Cortex of kidney (tissue), 1 donor: ENCODE measurements at places on chromosomes 4 and X.

- DNase-seq = no peak
Measured at GRCh38 chr4:70930530-70931256, 28.5 kb downstream of the MOB1B start.

GRCh38 chrX:131235768-131236545 lies 53.1 kb downstream of the IGSF1 start:
- no peak for DNase-seq

DNA sequence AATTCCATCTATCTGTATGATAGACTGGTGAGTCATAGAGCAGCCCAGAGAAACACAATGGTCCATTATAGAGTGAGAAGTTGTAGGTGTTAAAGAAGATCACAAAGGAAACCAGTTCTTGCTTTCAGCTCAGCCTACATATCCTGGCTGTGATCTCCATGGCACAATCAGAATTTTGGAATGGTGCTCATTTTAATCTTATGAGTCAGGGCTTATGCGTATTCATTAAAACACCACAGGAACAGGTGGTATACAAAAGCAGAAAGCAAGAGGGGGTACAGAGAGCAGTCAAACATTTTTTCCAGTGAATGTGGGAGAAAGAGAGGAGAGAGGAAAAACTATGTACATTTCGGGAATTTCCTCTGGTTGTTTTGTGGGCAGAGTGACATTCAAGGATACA lies 126.9 kb downstream of the MFAP3L start:
- no peak for DNase-seq

GRCh38 chr4:101458914-101459313 lies 111.6 kb upstream of the PPP3CA start:
- no peak for DNase-seq

GRCh38 chr4:32031026-32031425 lies 1310.9 kb downstream of the PCDH7 start:
- DNase-seq = no peak

GRCh38 chr4:151569650-151570049 lies 160.7 kb downstream of the FHIP1A start:
- DNase-seq = no peak

DNA sequence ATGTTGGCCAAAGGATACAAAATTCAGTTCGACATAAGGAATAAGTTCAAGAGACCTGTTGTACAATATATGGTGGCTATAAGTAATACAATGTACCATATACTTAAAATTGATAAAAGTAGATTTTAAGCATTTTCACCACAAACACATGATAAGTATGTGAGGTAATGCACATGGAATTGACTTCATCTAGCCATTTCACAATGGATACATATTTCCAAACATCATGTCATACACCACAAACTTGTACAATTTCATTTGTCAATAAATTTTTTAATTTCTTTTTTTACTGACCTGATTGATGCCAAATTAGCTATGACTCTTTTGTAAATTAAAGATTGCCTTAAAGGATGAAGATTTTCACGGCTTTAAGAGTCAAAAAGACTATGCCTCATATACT lies 103.1 kb upstream of the VCX2 start:
- no peak for DNase-seq

DNA sequence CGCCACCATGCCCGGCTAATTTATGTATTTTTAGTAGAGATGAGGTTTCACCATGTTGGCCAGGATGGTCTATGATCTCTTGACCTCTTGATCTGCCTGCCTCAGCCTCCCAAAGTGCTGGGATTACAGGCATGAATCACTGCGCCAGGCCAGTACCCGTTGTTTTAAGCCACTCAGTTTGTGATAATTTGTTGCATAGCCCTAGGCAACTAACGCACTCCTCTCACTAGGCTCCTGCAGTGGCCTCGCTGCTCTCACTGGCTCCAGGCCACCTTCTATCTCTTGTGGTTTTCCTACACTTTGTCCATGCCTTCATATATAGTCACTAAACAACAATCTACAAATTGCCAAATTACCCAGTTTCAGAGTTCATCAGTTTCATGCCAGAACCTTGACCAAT lies 58.1 kb downstream of the DCHS2 start:
- DNase-seq = no peak

GRCh38 chr4:152189451-152190179 lies 346.3 kb downstream of the FBXW7 start:
- DNase-seq = no peak

- DNase-seq = no peak
Measured at GRCh38 chrX:148628621-148629020, 128.2 kb downstream of the AFF2 start.

- no peak for DNase-seq
Measured at GRCh38 chrX:47200385-47201150, 6.9 kb downstream of the UBA1 start.

- DNase-seq = no peak
Measured at GRCh38 chr4:184845367-184846021, 19.7 kb upstream of the ACSL1 start.

GRCh38 chrX:120147537-120147936 lies 10.9 kb upstream of the RHOXF2 start:
- DNase-seq = no peak

DNA sequence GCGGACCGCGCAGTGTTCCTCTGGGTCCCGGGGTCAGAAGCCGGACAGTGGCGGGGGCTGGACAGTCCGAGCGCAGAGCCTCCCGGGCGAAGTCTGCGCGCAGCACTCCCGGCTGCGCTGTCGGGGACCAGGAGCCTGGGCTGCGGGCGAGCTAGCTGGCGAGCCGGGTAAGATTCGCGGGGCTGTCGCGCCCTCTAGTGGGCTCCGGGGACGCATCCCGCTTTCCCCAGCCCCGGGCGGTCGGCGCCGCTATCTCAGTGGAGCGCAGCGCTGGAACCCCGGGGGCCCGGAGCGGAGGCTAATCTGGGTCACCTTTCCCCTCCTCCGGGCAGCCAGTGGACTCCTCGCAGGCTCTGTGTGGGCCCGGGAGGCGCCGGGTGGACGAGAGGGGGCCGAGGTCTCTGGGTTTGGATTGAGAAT lies 4.2 kb downstream of the PDGFRA start:
- no peak for DNase-seq

DNA sequence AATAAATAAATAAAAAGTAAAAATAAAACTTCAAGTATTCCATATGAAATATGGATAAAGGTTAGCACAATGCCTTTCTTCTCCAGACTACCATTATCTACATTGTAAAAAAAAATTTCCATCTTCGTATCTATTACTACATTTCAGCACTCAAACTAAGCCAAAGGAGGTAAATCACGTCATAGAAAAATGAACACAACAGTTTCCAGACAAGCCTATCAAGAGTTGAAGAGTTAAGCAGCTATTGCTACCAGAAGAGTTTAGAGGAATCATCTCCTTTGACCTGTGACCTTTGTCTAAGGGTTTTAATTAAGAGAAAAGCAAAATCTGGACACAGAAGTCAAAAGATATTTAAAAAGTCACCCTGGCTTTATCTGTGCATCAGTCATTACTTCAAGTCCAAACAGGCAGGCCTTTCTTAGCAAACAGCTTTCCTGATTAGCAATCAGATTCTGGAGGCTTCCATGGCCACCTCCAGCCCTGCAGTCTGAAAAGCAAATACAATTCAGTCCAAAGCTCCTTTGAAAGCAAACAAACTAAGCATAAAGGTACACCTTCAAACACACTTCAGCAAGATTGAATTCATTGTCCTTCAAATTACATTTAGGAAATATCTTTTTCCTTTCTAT lies 82.2 kb downstream of the APBB2 start:
- no peak for DNase-seq

GRCh38 chr4:183610033-183610432 lies 49.0 kb downstream of the RWDD4 start:
- DNase-seq = no peak

GRCh38 chr4:48237996-48238645 lies 31.5 kb downstream of the TEC start:
- DNase-seq = no peak

GRCh38 chr4:85995361-85995760 lies 364.5 kb downstream of the MAPK10 start:
- DNase-seq = no peak

- no peak for DNase-seq
Measured at GRCh38 chrX:132373610-132374009, 115.2 kb downstream of the MBNL3 start.

- DNase-seq = no peak
Measured at GRCh38 chr4:148359769-148360168, 82.4 kb downstream of the NR3C2 start.

DNA sequence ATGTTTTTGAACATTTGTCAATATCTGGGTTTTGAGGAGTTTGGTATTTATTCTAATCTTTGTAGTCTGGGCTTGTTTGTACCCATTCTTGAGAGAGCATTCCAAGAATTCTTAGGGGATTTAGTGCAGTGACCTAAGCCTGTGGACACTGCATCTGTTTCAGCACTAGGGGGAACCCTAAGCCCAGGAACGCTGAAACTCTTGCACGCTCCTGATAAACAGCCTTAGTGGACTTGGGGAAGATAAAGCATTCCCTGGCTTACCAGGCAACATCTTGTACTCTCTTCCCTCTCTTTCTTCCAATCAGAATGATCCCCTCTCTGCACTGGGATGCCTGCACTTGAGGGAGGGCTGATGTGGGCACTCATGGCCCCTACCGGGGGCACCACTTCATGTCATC lies 654.9 kb upstream of the HTR2C start:
- DNase-seq = no peak

DNA sequence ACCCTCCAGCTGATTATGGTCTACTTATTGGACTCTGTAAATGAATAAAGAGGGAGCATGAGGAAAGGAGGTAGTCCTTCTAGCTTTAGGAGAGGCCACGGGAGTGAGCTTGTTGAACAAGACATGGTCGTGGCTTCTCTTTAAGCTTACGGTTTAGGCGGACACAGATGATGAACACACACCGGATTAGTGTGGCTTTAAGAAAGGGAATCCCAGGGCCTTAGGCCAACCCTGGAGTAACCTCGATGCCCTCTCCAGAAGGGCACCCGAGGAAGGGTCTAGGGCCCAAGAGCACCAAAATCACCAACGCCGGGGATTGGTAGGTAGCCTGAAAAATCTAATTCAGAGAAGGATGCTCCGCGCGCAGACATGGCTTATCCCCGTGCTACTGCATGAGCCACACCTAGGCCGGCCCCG lies 39.4 kb downstream of the ERVMER34-1 start:
- no peak for DNase-seq

DNA sequence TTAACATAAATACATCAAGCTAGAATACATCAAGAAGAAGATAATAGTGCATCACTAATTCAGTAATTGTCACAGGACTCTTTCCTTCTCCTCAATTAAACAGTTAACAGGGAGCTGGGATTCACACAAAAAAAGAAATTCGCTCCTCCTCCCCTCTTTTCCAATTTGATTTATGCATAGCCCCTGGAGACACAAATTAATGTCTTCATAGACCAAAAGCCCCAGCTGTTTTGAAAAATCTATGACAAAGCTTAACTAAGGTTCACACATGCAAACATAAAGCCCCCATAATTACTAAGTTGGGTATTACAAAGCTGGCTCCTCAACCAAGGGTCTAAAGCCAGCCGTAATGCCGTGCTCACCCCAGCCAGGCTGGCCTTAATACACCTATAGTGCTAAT lies 61.2 kb downstream of the ENOX2 start:
- no peak for DNase-seq

DNA sequence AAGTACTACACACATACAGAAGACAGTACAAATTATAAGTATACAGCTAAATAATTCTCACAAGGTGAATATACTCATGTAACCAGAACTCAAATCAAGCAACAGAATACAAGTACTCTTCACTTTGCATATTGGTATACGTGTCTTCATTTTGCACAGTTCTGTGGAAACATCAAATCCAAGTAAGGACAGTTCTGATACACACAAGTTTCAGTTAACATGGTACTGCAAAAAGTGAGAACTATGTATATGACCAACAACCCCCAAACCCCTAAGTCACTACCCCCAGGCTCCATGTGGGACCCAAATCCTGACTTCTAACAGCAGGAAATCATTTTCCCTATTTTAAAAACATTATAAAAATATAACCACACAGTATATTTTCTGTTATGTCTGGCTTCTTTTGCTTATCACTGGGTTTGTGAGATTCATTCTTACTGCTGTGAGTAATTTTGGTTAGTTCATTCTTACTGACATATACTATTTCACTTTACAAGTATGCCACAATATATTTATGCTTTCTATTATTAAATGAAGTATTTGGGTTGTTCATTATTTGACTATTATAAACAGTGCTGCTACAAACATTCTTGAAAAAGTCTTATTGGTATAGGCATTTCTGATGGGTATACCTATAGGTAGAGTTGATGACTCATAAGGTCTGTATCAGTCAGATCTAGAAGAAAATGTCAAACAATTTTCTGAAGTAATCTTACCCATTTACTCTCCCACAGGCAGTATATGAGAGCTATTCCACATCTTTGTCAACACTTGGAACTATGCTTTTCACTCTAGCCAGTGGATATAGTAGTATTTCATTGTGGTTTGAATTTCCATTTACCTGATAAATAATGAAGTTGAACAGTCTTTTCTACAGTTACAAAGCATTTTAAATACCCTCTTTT lies 47.0 kb downstream of the SCLT1 start:
- no peak for DNase-seq

DNA sequence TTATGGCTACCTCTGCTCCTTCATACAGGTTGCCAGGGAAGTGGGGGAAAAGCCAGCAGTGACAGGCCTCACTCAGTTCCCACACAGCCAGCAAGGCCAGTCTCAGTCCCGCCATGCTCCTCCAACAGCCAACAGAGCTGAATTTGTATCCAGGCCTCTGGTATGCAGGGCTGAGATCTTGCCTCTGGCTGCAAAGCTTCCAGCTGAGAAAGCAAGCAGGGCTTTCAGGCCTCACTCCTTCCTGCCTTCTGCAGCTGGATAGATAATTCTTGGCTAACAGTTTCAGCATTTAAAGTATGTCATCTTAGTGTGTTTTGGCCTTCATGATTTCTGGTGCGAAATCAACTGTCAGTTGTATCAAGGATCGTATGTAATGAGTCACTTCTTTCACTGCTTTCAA lies 103.6 kb downstream of the GNL3L start:
- DNase-seq = no peak

- no peak for DNase-seq
Measured at GRCh38 chr4:121783210-121783609, 17.9 kb upstream of the EXOSC9 start.

- no peak for DNase-seq
Measured at GRCh38 chr4:37054531-37055077, 189.9 kb upstream of the NWD2 start.

DNA sequence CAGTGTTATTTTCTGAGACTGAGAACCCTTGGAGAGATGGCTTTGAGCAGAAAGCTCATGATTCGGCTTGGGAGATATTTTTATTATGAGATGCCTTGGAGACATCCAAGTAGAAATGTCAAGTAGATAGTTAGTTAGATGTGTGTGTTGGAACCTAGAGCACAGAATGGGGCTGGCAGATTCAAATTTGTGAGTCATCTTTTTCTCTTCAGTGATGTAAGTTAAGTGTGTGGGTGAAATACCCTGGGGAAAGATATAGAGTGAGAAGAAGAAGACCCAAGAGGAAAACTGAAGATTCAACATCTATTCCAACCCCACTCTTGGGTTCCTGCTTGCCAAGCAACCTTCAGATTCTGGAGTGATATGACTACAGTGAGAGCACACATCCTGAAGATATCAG lies 580.8 kb upstream of the AMOT start:
- no peak for DNase-seq
